ENCODE measurements at places on chromosomes 2 and 18.

DNA sequence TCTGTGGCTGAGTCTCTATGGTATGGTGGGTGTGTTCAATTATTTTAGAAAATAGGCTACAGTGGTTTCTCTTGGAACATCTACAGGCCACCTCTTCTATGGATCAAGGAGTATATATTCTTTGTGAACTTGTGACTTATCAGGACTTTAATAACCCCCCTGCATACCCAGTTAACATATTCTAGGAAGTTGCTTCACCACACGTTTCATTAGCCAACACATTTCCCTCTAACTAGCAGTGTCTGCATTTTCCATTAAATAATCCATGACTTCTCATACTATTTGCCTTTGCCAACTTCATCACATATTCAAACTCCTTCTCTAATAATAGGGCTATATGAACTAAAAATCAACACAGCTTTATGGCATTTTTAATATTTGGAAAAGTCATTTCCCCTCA is 187.6 kb upstream of the ARL4C start:
- DNase-seq = no peak

DNA sequence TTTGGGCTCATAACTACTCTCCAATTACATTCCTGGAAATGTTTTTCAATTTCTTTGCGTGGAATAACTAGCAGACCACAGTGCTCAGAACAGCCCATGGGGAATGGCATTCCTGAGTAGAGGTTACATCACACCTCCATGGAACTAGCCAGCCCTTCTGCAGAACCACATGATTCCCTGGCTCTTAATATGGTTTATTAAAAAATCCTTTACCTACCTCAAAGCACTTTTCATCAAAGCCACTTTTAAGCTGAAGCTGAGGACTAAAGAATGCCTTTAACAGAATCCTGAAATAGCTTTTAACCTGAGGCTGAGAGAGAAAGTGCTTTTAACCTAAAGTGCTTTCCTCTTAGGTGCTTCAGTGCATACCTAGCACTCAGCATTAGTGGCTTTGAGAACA is 376.3 kb downstream of the ARHGAP15 start:
- DNase-seq = no peak

- no peak for DNase-seq
Measured at GRCh38 chr2:162172802-162173370, 20.8 kb upstream of the GCG start.

GRCh38 chr2:139366681-139367080 is 586.5 kb upstream of the NXPH2 start:
- no peak for DNase-seq

DNA sequence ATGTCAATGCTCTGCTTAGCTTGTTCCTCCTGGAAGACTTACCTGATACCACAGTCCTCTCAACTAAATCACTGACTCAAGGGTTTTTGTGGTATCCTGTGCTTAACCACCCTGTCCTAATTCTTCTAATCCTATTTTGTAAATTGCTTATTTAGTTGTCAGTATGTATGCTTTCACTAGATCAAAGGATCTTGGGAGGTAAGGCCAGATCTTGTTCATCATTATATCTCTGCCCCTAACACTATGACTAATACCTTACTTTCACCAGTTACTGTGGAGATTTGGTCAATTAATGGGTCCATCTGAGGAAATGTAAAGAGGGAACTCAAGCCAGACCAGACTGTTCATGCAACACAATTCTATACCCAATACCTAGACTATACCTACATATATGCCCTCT is 203.2 kb downstream of the GULP1 start:
- no peak for DNase-seq

DNA sequence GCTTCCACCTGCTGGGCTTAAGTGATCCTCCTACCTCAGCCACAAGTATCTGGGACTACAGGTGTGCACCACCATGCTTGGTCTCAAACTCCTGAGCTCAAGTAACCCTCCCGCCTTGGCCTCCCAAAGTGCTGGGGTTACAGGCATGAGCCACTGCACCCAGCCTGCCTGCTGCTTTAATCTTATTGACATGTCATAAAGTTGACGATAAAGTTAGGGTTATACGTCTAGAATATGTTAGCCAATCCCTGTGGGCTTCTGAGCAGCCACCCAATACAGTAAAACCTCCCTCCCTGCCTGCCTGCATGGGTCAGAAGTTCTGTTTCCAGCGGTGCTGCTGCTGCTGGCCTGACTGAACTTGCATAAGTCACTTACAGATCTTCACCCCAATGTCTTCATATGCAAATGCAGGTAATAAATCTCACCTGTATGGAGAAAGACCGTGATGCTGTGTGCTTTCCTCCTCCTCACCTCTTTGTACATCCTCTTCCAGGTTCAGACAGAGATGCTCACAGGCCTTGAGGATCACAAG is 30.1 kb downstream of the TGIF1 start:
- no peak for DNase-seq

DNA sequence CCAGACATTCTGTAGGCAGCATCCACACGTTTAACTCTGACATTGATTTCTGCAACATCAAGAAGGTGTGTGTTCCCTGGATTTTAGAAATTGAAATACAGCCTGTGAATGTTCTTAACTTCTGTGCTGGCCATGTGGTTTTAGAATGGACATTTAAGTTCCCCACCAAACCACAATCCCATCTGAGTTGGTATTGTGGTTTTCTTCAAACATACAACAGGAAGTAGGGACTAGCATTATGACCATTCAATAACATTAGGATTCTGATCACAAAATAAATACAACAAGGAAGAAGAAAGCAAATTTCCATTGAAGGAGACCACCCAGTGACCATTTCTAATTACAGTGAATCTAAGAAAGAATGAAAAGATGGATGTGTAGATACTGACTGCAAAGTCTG is 51.2 kb downstream of the MAP3K20 start:
- no peak for DNase-seq

DNA sequence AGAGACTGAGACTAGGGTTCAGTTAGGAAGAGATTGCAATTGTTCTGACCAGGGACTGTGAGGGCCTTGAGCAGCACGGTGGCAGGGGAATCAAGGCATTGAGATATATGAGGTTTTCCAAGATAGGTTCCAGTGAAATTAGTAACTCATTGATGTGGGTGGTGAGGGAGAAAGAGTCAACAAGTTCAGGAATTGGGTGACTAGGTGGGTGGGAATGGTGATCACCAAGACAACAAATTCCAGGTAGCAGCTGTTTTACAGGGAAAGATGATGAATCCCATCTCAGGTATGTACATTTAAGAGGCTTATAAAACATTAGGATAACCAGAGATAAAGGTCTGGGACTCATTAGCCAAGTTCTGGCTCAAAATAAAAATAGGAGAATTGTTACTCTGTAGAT is 251.5 kb upstream of the MGAT5 start:
- no peak for DNase-seq

DNA sequence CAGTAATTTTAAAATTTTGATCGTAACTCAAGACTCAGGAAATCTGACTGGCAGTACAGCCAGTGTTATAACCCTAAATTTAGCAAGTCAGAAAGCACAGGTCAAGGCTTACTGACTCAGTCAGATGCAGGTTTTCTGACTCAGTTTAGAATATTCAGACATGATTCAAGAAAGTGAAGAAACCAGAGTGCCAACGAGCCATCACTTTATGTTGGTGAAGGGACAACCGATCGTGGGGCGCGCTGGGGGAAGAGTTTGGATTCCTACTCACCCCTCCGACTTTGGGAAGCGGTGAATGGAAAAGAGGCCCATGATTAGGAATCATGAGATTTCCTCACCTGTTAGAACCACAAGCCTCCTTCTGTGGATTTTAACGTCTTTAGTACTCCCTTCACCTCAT is 998 bp downstream of the RNF149 start:
- no peak for DNase-seq

All from GM12891 (cell line).